ENCODE measurements at places on chromosomes 5 and 9.

DNA sequence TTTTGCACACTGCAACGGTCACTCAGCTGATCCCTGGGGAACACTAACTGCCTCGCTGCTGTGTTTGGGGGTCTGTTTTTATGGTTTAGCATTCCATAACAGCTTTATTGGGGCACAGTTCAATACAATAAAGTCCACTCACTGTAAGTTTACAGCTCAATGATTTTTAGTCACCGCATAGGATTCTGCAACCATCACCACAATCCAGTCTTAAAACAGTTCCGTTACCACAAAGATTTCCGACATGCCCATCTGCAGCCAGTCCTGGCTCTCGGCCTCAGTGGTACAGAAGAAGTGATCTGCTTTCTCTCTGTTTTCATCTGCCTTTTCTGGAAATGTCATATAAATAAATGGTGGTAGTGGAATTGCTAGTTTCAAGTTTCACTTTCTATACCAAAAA is 23.6 kb downstream of the OR2V2 start:
- DNase-seq: no peak

GRCh38 chr9:7121055-7121454 is 363.3 kb downstream of the KDM4C start:
- no peak for DNase-seq

GRCh38 chr5:176609724-176610434 is at the start of gene GPRIN1:
Gene GPRIN1 (minus strand): TSS chr5:176610156. CDS start chr5:176599834, 10,322 bp downstream.
- peak; percentile 21 for DNase-seq

- no peak for DNase-seq
These were observed 75.1 kb downstream of the HSD17B4 start for GRCh38 chr5:119527351-119527750.

GRCh38 chr5:16489322-16489791 is 23.8 kb upstream of the ZNF622 start:
- DNase-seq: no peak

GRCh38 chr9:93825348-93826115 is 129.6 kb downstream of the BARX1 start:
- DNase-seq: no peak

DNA sequence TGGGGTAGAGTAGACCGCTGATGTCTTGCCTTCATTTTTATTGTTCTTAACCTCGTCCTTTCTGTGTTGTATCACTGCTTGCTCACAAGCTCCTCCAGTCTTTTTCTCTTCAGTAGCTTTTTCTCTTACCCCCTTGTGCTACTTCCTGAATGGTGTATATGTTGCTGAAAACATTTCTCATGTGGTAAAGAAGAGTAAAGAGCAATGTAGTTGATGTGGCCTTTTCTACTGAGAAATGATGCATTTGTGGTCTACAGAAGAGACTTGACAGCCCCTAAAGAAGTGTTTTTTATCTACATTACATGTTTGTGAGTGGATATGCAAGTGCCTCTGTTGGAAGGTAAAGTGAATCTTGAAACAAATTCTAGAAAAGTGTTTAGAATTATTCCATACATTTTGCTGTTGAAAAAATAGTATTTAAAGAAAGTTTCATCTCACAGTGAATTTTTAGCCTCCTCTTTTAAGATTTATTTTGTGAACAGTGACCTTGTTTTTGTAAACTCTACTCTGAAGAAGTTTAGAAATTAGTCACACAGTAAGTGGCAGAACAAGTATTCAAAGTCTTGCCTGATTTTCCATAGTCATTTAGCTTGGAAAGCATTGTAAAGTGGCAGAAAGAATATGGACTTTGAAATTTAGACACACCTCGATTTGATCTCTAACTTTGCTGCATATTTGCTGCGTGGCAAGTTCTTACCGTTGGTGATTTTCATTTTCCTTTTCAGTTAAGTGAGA is 17.4 kb downstream of the CDC42SE2 start:
- DNase-seq: no peak

DNA sequence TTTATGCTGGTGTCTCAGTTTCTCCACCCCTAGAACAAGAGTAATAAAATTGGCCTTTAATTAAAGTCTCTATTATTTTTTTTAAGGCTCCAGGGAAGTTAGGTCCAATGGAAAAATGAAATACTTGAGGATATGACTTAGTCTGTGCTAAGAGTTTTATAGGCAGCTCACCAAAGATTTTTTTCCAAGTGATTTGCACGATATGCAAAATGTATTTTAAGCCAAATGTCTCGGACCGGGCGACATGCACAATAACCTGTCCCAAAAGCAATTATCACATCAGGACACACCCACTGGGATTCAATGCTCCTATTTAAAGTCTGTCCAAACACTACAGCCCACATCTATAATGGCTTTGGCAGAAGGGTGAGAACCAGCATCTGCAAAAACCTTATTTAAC is 136.1 kb upstream of the ANKH start:
- DNase-seq: no peak

- DNase-seq: peak; percentile 94
These were observed at the start of gene DNAJC25 for GRCh38 chr9:111631214-111631971. Gene DNAJC25 (plus strand): TSS chr9:111631334. CDS start chr9:111631408, 74 bp downstream.

DNA sequence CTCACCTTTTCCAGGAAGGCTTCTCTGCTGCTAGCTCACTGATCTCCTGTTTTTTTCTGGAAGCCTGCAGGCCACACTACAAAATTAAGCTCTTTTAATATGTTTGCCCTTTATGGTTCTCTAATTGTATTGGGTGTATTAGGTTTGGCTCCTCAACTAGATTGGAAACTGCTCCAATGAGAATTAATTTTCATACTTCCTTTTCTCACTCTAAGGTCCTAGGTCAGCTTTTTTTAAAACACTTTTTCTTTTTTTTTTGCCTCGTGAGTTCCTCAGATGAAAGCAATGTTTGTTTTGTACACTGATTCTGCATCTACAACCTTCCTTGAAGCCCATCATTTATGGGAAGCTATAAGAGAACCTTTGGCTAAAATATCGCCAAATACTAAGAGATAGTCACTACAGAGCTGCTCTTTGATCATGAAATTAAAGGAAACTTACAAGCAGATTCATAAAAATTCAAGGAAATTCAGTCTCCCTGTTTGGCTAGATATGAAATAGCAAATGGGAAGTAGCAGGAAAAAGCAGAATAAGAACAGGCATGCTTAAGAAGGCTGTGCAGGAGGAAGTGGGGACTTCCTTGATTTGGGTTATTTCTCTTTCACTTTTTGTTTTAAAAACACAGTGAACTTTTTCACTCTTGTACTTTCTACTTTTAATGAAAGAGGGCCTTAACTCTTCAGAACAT is 55.2 kb upstream of the FYB1 start:
- no peak for DNase-seq

GRCh38 chr9:132211570-132211969 is 49.7 kb downstream of the NTNG2 start:
- DNase-seq: no peak

DNA sequence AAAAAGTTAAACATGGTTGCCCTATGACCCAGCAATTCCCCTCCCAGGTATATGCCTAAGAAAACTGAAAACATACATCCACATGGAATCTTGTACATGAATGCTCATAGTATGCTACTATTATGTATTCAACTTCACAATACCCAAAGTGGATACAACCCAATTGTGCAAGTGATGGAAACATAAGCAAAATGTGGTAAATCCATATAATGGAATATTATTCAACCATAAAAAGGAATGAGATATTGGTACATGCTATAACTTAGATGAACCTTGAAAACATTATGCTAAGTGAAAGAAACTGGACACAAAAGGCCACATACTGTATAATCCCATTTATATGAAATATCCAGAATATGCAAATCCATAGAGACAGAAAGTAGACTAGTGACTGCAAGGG is 18.1 kb upstream of the CCDC125 start:
- DNase-seq: no peak

- DNase-seq: no peak
These were observed 14.5 kb upstream of the NTNG2 start for GRCh38 chr9:132147331-132147730.

DNA sequence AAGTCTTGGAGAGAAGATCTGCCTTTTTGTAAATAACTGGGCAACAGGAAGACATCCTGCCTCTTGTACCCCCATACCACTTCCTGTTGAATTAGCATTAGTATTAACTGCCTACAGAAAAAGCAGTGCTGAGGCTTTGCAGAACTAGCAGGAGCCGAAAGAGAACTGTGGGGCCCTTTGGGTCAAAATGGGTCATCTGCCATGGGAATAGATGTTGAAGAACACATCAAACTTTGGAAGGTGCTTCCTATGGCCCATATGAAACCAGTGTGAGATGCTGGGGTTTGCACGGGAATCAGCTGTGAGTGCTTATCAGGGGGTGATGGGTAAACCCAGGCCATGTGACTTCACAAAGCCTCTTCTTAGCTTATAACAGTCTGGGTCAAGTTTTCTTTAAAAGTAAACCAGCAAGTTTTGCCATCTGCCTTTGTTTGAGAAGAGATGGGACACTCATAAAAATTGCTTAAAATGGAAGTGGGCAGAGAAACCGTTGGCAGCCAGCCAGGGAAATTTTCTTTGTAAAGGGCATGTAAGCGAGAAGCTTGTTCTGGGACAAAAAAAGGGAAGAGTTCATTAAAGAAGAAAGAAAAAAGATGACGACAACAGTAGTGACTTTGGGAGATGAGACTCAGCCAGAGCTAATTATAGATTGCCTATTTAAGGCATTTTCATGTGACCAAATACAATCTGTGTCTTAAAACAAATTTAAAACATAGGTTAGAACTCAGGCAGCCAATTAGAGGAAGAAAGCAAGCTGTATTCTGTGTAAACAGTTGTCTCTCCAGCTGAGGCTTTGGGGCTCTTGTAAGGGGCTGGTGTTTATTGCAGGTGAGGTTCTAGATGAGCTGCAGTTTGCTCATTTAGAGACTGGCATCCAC is 4.4 kb downstream of the SLC25A25 start:
- DNase-seq: peak; percentile 40

- no peak for DNase-seq
These were observed 6.9 kb upstream of the VAV2 start for GRCh38 chr9:133998915-133999595.

DNA sequence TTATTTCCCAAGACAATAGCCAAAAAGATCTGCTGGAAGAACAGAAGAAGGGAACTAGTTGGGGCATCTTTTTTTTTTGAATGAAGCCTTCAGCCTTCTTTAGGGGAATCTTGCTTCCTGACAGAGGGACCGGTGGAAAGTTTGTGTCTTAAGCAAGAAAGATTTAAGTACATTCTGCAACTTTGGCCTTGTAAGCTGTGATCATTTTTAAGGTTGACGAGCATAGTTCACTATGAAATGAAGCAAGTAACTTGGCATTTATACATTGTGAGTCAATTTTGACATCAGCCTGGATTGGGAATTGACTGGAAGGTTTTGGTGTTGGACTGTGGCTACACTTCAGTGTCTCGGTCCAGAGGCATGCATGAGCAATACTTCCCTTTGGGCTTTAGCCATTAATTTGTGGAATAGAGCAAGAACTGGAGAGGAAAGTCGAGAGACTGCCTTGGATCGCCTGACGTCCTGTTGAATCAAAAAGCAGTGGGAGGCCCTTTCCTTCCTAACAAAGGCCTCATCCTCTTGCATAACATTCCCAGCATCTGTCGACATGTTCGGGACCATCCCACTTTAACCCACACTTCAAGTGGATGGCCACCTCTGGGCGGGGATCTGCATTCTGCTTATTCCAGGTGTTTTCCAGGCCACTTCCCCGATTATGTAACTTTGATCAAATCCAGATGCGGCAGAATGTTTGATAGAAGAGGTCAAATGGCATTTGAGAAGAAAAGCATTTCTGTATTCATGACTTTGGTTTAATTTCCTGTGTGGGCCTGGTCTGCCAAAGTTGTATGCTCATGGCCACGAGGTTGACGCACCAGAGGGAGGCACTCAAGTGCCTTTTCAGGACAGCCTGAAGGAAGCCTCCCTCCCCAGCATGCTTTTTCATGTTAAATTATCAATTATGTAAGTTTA is 12.5 kb downstream of the ABL1 start:
- no peak for DNase-seq

GRCh38 chr5:17497446-17497845 is 585 bp upstream of the TAF11L2 start:
- no peak for DNase-seq

GRCh38 chr9:68821911-68822310 is 116.9 kb downstream of the PIP5K1B start:
- DNase-seq: no peak

DNA sequence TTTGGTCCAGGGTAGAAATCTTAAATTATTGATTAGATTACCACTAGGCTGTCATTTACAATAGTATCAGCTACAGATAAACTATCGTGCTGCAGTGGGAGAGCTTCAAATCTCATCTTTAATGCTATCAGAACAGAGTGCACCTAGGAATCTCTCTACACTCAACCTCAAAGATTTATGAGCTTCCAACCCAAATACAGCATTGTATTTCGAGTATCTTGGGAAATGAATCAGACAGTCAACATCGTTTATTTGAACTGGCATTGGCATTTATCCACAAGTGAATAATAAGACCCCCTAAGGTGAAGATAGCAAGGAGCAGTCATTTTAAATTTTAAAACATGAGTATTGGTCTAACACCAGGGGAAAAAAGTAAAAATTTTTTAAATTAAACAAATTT is 1203.2 kb downstream of the CDH12 start:
- no peak for DNase-seq

GRCh38 chr9:19379697-19380046 is 364 bp downstream of the RPS6 start:
- DNase-seq: no peak

DNA sequence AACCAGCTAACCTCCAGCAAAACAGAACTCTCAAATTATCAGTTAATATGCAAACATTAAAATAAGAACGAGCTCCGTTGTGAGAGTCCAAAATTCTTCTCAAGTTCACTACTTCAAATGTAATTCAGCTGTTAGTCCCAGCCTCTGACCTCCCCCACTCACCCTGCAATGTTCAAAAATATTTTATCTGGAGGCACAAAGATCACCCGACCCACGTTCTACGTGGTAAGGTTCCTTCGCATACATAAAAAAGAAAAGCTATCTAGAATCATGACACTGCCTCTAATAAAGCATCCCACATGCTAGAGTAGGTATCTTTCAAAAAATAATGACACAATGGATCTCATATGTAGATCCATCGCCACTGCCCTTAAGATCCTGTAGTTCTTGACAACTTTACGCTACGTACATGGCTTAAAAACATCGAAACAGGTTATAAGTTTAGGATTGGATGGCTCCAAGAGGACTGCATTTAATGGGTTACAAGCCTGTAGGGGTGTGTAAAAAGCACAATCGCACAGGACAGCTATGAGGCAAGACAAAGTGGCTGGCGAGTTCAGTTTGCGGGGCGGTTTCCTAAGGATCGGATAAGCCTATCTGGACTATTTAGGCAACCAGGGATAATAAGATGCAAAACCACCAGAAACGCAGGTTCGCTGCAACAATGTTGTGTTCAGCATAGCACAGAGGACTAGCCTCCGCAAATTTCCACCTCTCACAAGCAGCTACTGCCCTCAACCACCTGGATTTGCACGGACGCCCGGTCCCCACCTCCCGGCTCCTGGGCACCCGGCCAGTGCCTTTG is 969 bp downstream of the CLK4 start:
- DNase-seq: no peak

GRCh38 chr9:22147813-22148527 is 138.9 kb upstream of the CDKN2B start:
- peak; percentile 8 for DNase-seq

- no peak for DNase-seq
These were observed 1010.2 kb upstream of the DMAC1 start for GRCh38 chr9:8809741-8810140.

- no peak for DNase-seq
These were observed 128.0 kb upstream of the EPB41L4A start for GRCh38 chr5:112546946-112547592.

- no peak for DNase-seq
These were observed 3.5 kb upstream of the SMC2 start for GRCh38 chr9:104090578-104090977.

GRCh38 chr9:136794281-136794999 is 1.7 kb upstream of the CCDC183 start:
- no peak for DNase-seq

GRCh38 chr9:13426606-13427005 is 147.1 kb upstream of the MPDZ start:
- no peak for DNase-seq
